ENCODE measurements at places on chromosomes 5 and 9. TPM values are rescaled to one million over a fixed set of nuclear protein-coding genes. Genes with fewer than 3 reads are reported as not detected.

DNA sequence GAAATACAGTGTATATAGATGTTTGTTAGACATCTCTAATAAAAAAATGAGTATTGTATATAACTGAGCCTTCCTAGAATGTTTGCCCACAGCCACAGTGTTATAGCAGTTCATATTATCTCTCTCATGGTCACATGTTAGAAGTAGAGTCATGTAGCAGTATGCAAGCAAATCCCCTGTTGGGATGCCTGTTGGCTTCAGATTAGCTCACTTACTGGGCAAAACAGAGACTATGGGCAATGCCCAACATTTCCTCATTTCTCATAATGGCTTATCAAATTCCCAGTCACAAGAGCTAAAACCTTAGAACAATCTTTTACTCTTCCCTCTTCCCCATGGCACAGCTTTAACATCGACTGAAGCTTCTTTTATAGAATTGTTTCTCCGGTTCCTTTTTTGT lies 27.0 kb upstream of the PDCD1LG2 start:
- no peak for DNase-seq

TIMD4 gene
- total RNA-seq, result 0.45 TPM

C9orf43 gene
- 0.73 TPM for total RNA-seq

DNA sequence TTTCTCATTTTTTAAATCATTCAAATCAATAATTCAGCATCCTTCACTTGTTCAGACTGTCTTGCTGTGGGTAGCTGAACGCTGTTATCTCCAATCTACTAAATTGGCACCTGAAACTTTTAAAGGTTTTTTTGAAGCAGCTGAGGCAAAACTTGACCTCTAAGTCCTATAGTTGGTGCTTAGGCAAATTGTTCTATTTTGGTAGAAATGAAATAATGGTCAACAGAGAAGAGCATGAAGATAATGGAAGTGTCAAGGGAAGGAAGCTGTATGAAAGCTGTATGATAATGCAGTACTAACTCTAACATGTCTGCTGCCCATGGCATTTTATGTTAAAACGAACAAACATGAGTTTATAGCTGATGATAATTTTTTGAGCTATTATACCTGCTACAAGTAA lies 138.0 kb downstream of the GDNF start:
- no peak for DNase-seq

GRCh38 chr5:3300726-3301125 lies 294.9 kb upstream of the IRX1 start:
- no peak for DNase-seq

CCL27 gene
- total RNA-seq, result not detected

DNA sequence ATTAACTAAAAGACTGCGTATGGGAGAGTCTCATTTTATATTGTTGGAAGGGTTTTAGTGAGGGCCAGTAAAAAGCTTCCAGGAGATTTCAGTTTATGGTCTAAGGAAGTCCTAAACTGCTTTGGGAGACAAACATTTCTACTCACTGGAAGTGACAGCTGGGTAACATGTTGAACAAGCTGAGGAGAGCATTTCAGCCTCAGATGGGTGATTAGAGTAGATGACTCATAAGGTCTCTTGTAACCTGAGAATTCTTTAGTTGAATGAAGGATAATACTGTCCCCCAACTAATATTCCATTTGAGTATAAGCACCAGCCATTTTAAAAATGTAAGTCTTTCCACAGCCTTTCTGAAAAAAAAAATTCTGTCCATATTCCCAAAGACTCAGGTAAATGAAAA lies 218.0 kb upstream of the C9orf72 start:
- no peak for DNase-seq

- DNase-seq, result no peak
Measured at GRCh38 chr5:61637566-61637965, 305.5 kb downstream of the ZSWIM6 start.

DNA sequence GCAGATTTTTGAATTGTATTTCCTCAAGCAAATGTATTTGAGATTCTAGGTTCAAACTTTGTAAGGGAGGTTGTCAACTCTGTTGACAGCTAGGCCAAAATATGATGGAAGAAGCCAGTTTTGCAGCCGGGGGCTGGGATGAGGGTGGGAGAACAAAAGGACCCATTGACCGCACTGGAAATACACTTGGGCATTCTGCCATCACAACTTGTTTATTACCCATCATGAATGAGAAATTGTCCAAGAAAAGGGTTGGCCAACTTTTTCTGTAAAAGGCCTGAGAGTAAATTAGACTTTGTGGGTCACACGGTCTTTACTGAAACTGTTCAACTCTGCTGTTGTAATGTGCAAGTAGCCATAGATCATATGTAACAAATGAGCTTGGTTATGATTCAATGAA lies 221.3 kb upstream of the KLF9 start:
- no peak for DNase-seq

DNA sequence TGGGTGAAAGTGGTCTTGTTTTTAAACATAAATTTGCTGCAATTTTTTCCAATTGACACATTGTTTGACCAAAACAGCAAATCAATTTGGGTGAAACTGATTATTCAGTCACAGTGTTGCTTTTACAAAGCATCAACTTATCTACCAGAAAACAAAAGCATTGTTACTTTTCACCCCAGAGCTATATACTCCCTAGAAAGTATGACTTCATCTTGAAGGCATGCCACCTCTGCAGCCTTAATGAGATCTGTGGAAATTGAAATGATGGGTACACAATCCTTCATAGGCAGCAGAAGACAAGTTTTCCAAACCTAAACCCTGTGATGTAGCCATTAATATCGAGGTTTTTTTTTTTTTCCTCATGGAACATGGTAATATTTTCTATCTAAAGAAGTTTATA lies 615.9 kb downstream of the CHSY3 start:
- DNase-seq, result no peak

FRRS1L gene
- total RNA-seq, result 108 TPM

DNA sequence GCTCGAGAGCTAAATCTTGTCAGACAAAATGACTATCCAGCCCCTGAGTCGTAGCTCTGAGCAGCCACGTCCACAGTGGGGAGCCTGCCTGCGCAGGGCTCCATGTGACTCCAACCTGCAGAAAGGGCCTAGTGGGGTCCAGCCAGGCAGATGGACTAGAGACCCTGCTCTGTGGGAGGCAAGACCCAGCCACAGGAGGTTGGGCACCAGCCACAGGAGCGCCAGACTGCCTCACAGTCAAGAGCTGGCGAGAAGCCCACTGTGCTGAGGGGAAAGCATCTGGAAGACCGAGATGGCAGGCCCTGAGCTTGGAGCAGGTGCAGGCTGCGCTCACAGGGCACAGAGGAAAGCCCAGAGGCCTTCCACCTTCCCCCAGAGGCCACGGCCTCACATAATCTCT lies 61.4 kb downstream of the C5orf15 start:
- DNase-seq, result peak; percentile 83

- DNase-seq, result peak; percentile 72
Measured at GRCh38 chr9:118170032-118170955, 466.1 kb downstream of the TLR4 start.

- DNase-seq, result no peak
Measured at GRCh38 chr5:55123365-55123764, 20.9 kb downstream of the GZMA start.

DNA sequence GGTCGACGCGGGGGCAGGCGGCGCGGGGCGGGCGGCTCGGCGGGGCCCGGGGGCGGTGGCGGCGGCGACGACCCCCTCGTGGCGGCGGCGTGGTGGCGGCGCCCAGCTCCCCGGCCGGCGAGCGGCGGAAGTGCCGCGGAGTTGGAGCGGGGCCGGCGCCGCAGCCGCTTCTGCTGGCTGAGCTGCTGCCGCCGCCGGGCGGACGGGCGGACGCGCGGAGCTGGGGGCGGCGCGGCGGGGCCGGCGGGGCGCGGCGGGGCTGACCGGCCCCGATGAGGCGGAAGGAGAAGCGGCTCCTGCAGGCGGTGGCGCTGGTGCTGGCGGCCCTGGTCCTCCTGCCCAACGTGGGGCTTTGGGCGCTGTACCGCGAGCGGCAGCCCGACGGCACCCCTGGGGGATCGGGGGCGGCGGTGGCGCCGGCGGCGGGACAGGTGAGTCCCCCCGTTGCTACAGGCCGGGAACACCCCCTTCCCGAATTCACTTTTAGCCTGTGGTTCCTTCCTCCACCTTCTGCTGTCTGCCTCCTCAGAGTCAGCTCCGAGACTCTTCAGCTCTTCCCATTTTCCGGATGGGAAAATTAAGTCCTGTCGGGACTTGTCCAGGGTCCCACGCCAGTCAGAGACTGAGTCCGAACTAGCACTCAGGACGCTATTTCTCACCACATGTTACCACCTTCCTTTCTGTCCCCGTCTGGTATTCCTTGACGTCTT lies at the start of gene GALNT10:
Gene GALNT10, plus strand, starts transcription at position 139 of the 710 bp plus-strand sequence. Its CDS starts 134 bp downstream, at position 273.
- peak; percentile 75 for DNase-seq

SLC6A18 gene
- not detected for total RNA-seq

DNA sequence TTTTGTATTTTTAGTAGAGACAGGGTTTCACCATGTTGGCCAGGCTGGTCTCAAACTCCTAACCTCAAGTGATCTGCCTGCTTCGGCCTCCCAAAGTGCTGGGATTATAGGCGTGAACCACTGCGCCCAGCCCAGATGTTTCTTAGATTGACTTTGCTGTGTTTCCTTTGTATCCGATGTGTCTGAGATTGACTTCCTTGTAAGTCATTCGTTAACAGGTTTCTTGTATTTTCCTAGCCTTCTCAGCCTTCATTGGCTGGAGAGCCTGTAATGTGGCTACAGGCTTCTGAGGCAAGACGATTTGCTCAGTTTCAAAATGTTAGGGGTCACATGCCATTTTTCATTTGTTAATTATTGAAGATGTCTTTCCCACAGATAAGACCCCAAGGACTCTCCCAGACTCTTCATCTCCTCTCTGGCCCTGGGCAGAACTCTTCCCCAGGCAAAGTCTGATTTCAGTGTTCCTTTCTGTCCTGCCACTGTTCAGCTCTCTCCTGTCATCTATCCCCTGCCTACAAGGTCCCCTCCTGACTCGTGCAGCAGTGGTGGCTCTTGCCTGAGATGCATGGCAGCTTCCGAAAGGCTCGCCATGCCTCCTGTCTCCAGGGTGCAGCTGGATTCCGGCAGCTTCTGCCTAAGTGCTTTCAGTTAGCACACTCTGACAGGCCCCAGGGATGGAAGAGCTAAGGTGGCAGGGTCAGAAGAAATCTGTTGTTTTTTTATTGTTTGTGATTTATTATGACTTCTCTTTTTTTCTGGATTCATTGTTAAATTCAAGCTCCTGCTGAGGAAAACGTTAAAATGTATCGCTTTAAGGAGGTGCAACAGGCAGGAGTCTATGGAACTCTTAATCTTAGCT lies 206.4 kb downstream of the AOPEP start:
- no peak for DNase-seq

GRCh38 chr5:50580506-50580905 lies 85.9 kb upstream of the PARP8 start:
- no peak for DNase-seq

DNA sequence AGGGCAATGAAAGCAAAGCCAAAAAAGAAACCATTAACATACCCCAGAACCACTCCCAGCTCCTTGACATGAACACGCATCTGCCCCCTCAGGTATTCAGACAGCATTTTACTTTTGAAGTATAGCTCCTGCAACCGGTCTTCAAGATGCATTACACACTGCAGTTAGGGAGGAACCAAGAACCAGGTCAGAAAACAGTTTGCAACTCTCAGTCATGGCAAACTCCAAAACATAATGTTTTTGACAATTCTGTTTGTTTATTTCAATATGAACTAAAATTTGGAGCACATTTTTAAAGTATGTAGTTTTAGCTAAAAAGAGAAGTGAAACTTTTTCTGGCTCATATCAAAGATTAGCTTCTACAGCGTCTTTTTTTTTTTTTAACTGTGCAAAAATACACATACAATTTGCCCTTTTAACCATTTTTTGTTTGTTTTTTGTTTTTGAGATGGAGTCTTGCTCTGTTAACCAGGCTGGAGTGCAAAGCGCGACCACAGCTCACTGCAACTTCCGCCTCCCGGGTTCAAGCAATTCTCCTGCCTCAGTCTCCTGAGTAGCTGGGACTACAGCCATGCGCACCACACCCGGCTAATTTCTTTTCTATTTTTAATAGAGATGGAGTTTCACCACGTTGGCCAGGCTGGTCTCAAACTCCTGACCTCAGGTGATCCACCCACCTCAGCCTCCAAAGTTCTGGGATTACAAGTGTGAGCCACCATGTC lies 12.2 kb upstream of the RAPGEF6 start:
- no peak for DNase-seq

DNA sequence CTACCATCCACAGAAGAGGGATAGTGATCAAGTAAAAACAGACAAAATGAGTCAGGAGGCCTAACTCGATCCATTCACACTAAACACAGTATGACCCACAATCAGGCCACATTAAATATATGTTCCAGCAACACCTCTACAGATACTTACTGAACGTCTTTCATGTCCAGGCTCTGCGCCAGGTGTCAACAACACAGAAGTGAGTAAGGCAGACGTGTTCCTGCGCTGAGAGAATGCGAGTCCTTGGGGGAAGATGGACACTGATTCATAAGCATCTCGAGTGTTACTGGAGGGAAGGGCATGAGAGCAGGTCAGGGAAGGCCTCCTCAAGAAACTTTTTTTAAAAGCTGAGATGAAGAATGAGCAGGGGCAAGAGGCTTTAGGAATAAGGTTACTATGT lies 164.3 kb upstream of the CLINT1 start:
- DNase-seq, result no peak

DNA sequence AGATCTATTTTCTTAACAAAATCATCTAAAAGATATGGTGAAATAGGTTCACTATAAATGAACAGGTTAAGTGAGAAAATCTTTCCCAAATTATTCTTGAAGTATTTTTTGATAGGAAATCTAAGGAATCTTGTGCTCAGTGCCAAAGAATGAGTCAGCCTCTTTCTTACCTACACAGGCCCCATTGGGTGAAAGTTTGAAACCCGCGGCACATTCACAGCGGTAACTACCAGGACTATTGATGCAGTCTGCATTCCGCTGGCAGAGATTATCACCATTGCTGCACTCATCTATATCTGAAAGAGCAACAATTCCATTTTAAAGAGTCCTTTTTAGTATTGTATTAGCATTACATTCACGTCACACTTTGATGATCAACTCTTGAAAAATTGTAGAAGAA lies 221.8 kb downstream of the SLC12A2 start:
- DNase-seq, result no peak

IFNA13 gene
- not detected for total RNA-seq

SYNPO gene
- total RNA-seq, result 1.4 TPM

GRCh38 chr9:34526026-34526425 lies 3.2 kb upstream of the ENHO start:
- DNase-seq, result no peak

DNA sequence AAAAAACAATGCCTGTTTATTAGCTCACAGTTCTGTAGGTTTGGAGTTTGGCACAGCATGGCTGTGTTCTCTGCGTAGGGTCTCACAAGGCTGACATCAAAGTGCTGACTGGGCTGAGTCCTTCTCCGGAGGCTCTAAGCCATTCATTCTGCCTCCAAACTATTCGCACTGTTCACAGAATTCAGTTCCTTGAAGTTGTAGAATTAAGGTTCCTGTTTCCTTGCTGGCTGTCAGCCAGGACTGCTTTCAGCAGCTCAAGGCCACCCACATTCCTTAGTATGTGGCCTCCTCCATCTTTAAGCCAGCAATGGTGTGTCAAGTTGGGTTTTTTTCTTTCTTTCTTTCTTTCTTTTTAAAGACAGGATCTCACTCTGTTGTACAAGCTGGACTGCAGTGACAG lies 161.9 kb downstream of the CDH6 start:
- no peak for DNase-seq

LCN1 gene
- total RNA-seq, result not detected

Data from cerebellum (tissue), 4 donors.